ENCODE measurements at places on chromosomes 7 and 10.

DNA sequence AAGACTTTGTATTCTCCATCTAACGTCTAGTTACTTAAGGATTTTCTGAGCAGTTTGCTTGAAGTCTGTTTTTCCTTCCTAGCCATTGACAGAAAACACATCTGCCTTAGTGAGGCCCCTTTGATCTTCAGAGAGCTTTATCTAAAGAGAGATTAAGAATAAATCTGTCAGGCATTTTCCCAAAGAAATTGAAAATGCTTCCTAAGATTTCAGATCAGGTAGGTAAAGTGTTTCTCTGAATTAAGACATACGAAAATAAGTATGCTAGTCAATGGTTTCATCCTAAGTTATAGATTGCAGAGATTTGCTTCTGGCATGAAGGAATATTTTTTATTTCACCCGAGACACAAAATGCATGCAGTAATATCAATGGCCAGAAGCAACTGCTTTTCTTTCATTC, 168.6 kb downstream of the SDK1 start:
- no peak for DNase-seq

- DNase-seq, result no peak
Measured at GRCh38 chr7:36523371-36524101, 133.9 kb downstream of the ANLN start.

DNA sequence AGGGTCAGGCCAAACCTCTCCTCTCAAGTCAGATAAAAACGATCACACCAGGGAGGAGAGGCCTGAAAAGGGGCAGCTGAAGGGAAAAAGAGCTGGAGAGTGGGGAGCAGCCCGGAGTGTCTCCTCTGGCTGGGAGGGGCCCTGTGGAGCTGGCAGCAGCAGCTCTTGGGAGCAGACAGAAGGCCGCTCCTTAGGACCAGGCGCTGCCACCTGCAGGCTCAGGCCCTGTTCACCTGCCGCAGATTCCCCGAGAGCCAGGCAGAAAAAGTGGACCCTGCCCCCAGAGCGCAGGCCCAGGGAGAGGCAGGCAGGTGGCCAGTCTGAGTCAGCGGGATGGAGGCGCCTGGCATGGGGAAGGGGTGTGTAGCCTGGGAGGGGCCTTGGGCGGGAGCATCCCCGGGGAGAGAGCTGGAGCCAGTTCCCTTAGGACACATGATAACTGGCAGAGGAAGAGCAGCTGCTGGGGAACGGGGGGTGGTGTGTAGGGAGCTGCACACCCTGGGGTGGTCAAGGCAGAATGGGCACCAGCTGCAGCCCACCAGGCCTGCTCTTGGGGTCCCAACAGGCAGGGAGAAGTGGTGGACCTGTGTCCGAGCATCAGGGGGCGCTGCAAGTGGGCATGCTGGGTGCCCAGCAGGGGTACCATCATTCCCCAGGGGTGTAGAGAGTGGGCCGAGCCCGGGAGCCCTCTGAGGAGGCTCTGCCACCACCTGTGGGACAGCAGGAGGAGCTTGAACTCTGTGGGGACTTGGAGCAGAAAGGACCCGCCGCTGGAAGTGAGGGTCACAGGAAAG, 177.2 kb upstream of the RHEB start:
- no peak for DNase-seq

- DNase-seq, result no peak
Measured at GRCh38 chr7:124310934-124311390, 278.1 kb upstream of the TMEM229A start.

GRCh38 chr10:59847888-59848287, 58.5 kb downstream of the CCDC6 start:
- DNase-seq, result no peak

- DNase-seq, result no peak
Measured at GRCh38 chr7:41162612-41163011, 540.3 kb downstream of the INHBA start.

DNA sequence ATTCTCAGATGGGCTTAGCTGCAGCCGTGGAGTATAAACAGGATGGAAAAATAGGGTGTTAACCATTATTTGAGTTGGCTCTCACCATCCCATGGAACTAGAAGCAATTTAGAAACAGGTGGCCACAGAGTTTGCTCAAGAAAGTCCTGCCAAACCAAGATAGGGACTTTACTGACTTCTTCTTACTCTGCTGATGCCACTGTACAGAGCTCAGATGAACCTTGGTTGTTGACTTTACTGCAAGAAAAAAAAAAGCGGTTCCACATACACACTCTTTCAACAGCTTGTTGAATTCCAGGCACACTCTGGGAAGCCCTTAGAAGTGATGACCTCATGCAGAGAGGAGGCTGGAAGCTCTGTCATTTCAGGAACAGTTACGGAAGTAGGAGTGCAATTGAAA, 753.4 kb downstream of the NRG3 start:
- DNase-seq, result no peak

DNA sequence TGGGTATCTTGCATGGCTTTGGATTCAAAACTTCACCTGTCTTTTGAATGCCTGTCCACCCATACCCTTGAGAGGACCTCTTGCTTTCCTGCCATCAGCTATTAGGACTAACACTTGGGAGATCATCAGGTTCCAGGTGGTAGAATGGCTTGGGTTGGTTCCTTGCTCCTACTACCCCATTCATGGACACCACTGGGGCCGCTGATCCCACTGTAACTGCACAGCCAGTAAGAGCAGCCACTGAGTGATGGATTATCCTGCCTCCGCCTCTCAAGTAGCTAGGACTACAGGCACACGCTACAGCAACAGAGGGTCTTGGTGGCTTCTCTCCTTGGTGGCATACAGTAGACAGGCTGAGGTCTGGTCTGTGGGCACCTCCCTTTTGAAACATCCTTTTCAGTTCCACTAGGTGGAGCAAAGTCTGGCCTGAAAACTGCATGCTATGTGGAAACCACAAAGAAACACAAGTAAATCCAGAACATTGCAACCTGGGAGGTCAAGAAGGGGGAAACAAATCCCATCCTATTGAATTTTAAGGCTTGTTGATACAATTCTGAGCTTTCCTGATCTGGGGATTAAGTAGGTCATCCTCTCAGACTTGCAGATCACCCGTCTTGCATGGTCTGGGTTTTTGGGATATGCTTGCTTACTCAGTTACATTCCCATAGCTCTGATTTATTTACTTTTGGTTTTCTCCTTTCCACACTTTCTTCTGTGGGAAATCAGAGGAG, 9.4 kb downstream of the WBP1L start:
- no peak for DNase-seq

GRCh38 chr10:30857803-30858202, 173.9 kb downstream of the ZNF438 start:
- no peak for DNase-seq

DNA sequence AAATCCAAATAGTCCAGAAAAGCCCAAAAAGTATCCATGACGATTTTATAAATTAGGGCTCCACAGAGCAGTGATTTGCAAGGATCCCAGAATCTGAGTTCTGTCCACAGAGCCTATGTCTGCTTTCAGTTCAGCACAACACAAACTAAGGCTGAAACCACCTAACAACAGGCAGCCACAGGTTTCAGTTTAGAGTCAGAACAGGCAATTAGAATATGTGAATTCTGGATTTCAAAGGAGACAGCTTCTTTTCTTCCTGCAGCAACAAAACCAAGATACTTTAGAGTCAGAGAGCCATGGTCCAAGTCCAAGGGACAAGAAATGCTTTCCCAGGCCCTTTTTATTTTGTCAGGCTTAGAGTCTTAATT, 23.6 kb downstream of the IFIT3 start:
- no peak for DNase-seq

DNA sequence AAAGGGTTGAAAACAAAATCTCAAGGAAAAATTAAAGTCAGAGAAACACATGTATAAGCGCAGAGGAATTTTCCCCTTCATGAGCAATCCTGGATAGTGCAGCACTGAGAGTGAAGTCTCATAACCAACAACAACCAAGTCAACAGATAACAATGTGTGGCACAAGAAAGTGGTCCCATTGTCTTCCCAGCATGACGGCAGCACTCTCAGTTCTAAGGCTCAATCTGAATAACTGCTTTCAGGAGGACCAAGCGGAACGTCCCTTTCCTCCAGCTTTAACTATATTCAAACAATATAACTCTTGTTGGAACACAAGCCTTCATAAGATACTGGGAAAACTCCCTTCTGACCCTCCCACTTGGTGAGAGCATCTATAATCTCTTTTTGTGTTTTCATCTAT, 137.9 kb downstream of the RAPGEF5 start:
- no peak for DNase-seq

DNA sequence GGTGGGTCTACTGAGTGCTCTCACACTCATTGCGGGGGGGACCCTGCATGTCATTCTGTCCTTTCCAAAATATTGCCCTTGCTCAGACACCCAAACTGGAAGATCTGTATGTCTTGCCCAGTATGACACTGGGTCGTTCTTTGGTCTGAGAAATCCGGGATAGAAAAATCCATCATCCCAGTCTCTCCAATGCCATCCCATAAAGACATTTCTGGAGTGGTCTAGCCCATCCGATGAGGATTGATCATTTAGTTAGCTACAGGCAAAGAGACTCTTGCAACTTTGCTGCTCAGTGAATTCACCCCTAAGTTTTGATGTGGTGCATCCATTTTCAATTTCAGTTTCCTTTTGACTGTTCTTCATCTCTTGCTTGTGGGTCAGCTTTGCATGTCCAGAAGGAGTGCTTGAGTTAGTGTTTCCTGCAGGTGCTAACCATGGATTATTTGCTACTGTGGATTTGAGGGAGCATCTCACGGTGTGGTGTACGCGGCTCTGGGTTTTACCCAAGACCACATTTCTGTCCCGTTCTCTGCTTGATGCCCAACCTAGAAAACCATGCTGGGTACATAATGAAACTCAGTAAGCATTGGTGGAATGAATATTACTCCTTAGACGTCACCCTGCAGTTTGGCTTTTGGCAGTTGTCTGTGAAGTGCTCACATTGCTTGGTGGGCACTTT, 247.0 kb upstream of the MKI67 start:
- no peak for DNase-seq

GRCh38 chr10:128894641-128895040, 572.4 kb upstream of the MGMT start:
- no peak for DNase-seq

- DNase-seq, result peak; percentile 41
Measured at GRCh38 chr10:17989908-17990767, 38.4 kb downstream of the SLC39A12 start.

- no peak for DNase-seq
Measured at GRCh38 chr10:30862486-30862885, 169.2 kb downstream of the ZNF438 start.

DNA sequence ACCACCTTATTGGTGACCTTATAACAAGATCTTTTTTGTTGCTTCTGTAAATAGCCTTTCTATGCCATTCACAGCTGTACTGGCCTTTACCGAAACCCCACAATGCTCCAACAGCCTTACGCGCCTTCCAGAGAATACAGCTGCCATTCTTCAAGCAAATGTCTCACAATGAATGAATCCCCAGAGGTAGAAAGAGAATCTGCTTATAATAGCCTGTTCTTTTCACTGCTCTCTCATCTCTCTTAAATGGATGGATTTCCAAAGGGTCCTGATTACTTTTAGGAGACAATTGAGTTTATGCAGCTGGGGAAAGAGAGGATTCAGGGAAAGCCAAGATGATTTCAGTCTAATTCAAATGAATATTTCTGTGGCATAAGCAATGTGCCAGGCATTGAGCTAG, 183.1 kb upstream of the PDE1C start:
- DNase-seq, result no peak

DNA sequence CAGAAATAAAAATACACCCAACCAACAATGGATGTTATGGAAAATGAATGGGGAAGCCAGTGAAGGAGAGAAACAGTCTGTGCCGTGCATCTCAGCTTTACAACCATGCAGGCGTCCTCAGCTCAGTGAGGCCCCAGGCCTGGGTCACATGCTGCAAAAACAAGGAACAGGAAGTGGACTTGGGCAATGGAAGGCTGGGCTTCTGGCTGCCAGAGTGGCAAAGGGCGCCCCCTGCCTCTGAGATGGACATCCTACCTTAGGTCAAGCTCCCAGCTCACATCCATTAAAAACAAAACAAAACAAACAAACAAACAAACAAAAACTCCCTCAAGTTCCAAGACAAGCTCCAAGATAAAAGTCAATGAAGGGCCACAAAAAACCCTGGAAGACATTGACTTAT, 54.7 kb upstream of the AFAP1L2 start:
- no peak for DNase-seq

DNA sequence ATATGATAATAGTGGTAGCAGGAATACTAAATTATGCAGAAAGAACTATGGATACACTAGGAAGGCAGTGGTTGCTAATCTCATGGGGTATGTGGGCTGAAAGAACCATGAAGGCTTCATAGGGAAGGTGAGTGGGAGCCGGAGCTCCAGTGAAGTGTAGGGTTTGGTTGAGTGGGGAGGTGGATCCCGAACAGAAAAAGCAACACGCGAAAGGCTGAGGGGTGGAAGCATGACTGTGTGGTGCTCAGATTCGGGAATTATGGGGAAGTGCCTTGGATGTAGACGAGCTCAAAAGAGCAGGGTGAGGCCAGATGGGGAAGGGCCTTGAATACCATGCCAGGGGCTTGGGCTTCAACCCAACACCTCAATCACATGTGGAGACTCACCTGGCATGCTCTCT, 715.1 kb downstream of the TYW1 start:
- no peak for DNase-seq

DNA sequence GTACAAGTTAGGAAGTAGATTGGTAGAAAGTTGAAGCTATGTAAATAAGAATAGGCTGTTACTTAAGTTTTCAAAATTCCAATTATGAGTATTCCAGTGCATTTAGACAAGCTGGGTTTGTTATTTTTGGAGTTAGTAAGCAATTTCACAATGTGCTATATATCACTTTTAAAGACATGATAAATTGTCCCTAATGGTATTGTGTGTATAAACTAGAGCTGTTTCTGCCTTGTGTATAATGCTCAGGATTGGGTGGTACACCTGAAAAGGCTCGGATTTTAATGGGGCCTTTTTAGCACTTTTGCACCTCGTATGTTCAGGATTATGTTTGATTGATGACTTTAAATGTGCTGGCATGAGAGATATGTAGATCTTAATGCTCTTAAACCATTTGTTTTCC, 175.8 kb downstream of the VTI1A start:
- no peak for DNase-seq

DNA sequence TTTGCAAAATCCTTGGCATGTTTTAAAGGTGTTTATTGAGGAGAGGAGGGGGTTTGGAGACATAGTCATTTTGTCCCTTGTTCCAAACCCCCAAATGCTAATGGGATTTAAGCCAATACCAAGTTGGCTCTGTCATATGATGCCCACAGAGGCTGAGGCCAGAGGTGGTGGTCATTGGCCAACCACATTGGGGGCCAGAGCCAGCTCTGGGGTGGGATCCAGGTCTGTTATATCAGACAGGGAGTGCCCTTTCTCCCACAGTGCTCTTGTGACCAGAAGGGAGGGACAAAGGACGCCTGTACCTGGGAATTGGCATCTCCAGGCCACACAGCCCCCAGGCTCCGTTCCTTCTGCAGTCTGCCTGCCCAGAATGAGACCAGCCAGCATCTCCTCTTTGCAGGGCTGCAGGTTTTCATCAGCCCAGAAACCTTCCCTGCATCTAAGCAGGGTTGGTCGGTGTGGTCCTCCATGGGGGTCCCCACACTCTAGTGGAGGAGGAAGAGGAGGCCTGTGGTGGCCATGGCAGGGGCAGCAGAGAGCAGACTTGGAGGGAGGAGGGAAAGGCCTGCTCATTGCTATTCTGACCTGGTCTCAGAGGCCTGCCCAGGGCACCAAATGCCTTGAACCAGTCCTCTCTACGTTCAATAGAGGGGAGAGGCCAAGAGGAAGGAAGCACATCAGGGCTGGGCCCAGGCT, 17.9 kb downstream of the ADCYAP1R1 start:
- DNase-seq, result no peak
